Omental fat pad (tissue), 4 donors: ENCODE measurements at places on chromosomes 2 and 18.

GRCh38 chr2:149442346-149442745 is 112.0 kb downstream of the LYPD6 start:
- no peak for DNase-seq

- DNase-seq, result no peak
Measured at GRCh38 chr2:99974275-99974674, 168.1 kb downstream of the AFF3 start.

DNA sequence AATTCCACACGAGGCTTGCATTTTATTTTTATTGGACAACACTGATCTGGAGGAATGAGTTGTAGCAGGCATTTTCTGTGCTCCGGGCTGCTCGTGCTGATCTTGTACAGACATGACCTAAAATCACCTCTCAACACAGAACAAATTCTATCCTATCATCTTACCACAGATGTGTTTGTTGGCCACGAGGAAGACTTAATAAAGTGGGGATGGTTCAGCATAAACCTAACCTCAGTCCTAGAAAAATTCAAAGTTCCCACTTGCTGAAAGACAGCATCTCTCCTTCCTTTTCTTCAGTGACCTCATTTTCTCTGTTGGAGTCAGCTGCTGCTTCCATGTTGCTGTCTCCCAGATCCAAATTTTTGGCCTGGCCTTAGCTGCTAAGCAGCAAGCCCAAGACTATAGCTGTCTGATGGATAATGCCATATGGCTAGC is 45.3 kb downstream of the RBKS start:
- DNase-seq, result no peak

GRCh38 chr2:49033394-49034185 is 120.7 kb downstream of the FSHR start:
- no peak for DNase-seq

DNA sequence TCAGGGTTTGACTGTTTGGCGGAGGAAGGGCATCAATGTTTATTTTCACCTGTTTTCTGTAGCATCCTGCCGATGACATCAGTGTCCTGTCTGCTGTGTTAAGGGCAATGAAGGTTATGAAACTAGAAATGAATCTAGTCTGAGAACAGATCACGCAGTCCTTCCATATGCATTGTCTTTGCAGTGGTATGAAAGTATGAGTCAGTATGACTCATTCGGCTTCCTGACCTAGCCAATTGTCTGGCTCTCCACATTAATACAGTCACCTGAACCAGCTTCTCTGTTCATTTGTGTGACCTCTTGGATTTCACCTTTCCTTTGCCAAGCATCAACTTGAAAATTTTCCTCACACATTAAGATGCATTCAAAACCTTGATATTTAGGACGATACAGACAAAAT is 353.8 kb downstream of the RND3 start:
- no peak for DNase-seq

- DNase-seq, result no peak
Measured at GRCh38 chr18:22349317-22349898, 68.3 kb downstream of the CTAGE1 start.

GRCh38 chr2:218694405-218695145 is 16.1 kb upstream of the TTLL4 start:
- DNase-seq, result no peak

- DNase-seq, result no peak
Measured at GRCh38 chr2:236415684-236416444, 151.7 kb upstream of the ASB18 start.

GRCh38 chr2:20633794-20634506 is 16.9 kb downstream of the HS1BP3 start:
- no peak for DNase-seq

DNA sequence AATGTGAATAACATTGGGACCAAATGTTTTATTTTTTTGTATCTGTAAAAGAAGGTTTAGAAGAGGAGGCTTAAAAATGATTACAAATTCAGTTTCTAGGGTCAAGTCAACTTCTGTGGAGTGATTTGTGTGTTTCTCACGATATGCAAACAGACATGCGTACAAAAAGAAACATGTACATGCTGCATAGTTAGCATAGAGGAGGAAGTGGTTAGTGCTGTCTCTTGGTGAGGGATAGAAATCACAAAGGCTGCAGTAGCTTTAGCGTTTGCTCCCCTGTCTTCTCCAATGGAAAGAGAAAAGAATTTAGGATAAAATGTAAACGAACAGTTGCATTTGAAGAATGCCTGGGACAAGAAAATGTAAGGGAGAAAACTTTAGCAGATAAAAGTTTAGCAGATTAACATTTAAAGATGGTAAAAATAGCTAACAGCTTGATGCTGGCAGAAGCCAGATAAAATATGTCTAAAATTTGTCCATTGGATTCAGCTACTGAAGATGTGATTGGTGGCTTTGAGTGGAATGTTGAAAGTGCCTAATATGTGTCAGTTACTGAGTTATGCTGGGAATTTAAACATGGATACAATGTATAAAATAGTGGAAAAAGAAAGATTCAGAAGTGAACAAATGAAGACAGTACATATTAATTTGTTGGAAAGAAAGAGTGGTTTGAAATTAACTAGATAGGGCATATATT is 44.9 kb downstream of the MALT1 start:
- no peak for DNase-seq

GRCh38 chr2:1626271-1626681 is 118.0 kb downstream of the PXDN start:
- DNase-seq, result no peak

- no peak for DNase-seq
Measured at GRCh38 chr2:178450524-178450773, 526 bp downstream of the PRKRA start.

GRCh38 chr18:6004119-6004518 is 108.8 kb upstream of the TMEM200C start:
- DNase-seq, result no peak

DNA sequence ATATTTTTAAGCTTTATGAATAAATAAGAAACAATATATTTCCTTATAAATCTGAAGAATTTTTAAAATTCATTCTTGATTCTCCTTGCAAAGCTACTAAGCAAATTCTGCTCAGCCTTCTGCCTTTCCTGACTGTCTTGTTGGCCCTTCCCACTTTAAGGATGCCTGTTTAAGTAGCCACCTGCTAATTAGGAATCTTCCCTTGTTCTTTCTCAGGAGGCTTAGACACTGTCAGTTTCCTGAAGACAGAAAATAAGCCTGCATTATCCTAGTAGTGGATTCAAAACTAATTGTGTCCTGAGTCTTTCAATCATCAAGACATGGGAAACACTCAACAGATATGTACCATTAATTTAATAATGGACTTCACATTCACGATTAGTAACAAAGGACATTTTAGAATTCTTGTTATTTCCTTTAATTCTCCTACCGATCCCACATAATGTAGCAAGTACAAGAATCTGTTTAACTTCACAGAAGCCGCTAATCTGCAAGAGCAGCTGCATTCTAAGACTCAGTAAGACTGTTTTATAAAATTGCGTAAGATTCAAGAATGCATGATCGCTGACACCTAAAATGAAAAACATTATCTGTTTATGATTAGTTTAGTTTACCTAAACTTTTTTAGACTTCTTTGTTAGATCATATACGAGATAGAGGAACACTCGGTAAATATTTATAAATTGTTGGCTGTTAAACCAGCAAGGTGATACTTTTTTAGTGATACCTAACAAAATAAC is 445.4 kb upstream of the DSEL start:
- DNase-seq, result no peak

- DNase-seq, result no peak
Measured at GRCh38 chr2:107393516-107393915, 433.2 kb upstream of the RGPD4 start.

GRCh38 chr2:112136096-112136495 is 2.1 kb upstream of the FBLN7 start:
- no peak for DNase-seq

DNA sequence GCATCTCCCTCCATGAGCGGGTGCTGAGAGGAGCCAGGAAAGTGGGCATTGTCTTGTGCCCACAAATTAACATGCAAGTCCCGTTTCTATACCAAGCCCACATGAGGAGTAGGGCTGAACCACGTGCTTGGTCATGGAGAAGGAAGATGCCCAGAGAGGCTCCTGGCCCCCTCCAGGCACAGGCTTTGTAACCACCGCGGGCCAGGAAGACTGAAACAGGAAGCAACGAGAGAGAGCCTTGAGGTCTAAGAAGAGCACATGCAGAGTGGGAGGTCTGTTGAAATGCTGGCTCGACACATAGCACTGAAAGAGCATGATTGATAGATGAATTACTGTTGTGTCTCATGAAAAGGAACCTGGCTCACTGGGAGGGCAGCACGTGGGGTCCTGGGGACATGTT is 36.3 kb downstream of the VWA3B start:
- DNase-seq, result no peak
